Kidney capillary endothelial cell (primary cell): ENCODE measurements at places on chromosomes 2 and 18.
A peak's percentile ranks its signal among the peaks of the same experiment; 100 is the strongest.

- DNase-seq = no peak
Measured at GRCh38 chr2:36068086-36068485, 287.5 kb upstream of the CRIM1 start.

DNA sequence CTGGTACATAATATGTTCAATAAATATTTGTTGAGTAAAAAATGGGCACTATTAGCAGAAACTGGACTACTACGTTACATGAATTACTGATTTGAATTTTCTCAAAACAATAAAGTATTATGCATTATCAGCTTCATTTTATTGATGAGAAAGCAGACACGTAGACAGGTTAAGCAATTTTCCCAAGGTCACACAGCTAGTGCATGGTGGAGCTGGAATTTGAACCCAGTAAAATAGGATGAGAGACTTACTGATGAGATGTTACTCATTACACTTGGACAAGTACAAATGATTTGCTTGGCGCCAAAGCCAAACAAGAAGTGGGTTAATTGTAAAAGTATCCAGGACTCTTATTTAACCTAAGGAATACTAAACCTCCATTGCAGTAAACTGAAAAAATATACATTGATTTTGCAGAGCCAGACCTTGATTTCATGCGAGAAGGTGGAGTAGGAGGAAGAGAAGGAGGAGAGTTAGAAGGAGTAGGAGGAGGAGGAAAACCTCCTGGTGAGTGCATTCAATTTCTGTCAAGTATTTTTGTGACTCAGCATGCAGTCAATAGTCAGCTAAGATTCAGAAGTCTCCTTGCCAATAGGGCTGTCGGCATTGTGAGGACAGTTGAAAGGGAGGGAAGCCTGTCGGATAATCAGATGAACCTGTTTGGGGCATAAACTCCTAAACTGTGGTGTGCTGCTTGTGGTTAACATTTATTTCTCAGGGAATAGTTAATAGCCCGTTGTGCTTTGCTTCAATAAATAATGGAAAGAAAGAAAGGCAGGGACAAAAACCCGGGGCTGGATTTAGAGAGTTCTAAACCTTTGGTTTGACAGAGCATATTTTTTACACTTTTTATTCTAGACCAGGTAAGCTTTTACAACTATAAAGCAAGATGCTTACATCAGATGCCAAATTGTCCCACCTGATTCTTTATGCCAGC is 77.0 kb upstream of the TACR1 start:
- peak; percentile 65 for DNase-seq

DNA sequence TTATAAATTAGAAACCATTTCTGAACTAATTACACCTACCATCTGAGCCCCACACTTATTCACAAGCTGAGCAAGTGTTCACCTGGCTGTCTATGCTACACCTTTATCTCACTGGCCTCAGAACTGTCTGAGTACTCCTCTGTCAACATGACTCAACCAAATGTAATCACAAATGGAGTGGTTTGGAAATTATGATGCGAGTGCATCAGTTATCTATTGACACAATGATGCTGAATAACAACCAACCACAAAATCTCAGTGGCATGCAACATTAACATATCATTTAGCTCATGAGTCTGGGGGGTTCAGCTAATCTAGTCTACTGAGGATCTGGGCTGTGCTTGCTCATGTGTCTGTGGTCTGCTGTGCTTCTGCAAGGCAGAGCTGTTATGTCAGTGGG is 184.2 kb upstream of the NXPH2 start:
- no peak for DNase-seq

DNA sequence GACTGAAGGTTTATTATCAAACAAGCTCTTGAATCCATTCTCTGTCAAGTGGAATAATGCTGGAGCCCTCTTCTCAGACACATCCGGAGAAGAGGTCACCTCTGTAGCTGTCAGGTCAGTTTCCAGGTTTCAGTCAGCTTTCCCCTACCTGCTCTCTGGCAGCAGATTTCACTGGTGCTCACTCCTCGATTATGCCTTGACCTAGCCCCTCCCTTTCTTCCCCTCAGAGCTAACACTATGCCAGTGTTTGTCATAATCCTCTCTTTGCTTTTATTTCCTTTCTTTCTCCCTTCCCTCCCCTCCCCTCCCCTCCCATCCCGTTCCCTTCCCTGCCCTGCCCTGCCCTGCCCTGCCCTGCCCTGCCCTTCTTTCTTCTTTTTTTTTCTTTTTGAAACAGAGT is 22.5 kb upstream of the PLEKHM3 start:
- DNase-seq = no peak

GRCh38 chr2:240250985-240251847 is 110.8 kb upstream of the OTOS start:
- DNase-seq = peak; percentile 54

GRCh38 chr2:224999321-224999720 is 42.9 kb downstream of the DOCK10 start:
- DNase-seq = no peak

DNA sequence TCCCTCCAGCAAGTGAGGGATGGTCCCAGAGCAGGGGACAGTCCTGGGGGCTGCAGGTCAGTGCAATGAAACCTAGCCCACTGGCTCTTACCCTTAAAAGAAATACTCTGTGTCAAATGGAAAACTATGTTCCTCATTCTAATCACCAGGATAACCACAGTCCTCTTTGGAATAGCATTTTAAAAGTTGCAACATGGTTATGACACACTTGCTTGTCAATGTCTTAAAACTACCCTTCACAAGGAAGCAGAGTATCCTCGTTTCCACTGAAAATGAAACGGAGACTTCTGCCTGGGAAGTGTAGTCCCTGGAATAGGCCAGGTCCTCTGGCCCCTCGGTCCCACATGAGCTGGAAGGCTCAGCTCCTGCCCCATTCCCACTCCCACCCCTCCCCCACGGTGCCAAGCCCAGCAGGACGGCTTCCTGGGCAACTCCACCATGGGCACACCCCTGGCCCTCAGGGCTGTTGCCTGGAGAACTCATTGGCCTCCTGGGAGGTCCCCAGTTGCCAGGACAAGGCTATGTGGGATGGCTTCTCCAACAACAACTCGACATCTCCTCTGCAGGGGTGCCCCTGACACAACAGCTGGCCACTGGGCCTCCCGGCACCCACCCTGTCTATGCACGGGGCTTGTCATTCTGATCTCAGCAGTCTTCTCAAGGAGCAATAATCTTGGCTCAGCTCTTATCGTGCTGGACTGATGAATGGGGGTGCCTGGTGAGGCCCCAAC is 38.3 kb upstream of the ST3GAL5 start:
- no peak for DNase-seq

DNA sequence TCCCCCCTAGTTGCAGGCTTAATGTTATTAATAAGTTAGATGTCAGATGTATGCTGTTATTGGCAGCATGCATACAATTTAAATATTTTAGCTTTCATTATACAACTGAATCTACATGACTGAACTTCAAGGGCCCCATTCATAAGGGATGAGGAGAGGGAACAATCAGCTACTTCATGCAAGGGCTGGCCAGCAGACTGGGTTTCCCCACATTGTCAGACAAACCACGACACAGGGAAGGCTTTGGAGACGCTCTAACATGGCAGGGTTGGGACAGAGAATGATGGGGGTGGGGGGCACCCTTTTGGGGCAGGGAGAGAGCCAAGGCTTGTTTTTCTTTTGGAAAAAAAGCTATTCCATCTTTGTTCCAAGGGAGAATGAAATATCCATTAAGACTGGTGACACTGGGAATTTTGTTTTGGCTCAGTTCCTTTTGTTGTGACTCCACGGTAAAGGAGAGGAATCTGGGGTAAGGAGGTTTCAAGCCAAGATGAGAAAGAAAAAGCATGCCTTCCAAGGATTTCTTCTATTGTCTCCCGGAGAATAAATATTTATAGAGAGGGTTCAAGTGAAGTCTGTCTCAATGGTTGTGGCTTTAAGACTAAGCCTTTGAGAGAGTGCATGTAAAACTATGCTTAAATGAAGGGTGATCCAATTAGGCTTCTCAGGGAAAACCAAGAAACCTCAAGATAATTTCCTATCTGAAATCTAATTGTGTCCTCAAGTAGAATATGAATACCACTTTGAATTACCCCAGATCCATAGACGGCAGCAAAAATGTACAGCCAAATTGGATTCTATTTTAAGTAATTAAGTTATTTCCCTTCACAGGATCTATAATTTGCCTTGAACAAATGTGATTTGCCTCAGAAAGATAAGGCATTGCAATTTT is 5.4 kb downstream of the CXCR4 start:
- no peak for DNase-seq

- DNase-seq = peak; percentile 87
Measured at GRCh38 chr2:172402198-172402597, 25.2 kb upstream of the ITGA6 start.

DNA sequence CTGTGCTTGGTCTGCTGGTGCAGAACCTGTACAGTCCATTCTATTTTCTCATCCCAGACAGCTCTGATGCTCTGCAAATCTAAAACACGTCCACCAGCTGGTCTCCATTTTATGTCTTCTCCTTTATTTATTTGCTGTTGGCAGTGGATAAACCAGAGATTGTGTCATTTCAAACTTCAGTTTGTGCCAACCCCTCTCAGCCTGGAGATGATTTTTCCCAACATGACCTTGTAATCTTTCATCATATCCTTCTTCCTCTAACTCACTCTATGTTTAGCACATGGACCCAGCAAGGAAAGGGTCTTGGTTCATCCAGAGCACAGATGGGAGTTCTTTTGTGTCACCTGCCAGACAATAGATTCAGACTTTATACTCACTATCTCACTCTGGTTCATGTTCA is 273.2 kb downstream of the MTX2 start:
- no peak for DNase-seq

- no peak for DNase-seq
Measured at GRCh38 chr18:78576967-78577366, 402.7 kb upstream of the SALL3 start.

DNA sequence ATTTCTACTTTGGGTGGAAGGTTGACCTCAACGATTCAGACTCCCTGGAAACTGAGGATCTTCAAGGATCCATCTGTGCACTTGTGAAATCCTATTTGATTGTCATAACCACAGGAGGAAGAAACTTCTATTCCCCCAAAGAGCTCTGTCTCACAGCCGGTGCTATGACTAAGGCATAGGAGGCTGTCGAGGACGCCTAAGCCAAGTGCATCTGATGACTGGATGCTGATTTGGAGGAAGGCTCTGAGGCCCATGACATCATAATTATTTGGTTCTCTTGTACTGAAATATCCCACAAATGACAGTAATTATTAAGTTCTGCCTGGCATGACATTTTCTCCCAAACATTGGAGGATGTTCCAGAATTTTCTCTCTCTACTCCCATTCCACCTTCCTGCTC is 13.8 kb upstream of the KCNF1 start:
- no peak for DNase-seq

GRCh38 chr18:21316296-21316695 is 74.3 kb downstream of the GREB1L start:
- DNase-seq = no peak

GRCh38 chr2:160719116-160719515 is 225.5 kb upstream of the RBMS1 start:
- peak; percentile 33 for DNase-seq

GRCh38 chr18:269480-270095 is 1.7 kb upstream of the THOC1 start:
- no peak for DNase-seq

- DNase-seq = no peak
Measured at GRCh38 chr2:180890781-180891180, 89.6 kb upstream of the UBE2E3 start.

GRCh38 chr2:231429901-231430300 is 34.4 kb downstream of the NCL start:
- no peak for DNase-seq

- DNase-seq = no peak
Measured at GRCh38 chr2:219675221-219675620, 47.8 kb downstream of the SLC4A3 start.

- DNase-seq = peak; percentile 51
Measured at GRCh38 chr2:169933124-169933711, 106.0 kb downstream of the UBR3 start.

- peak; percentile 40 for DNase-seq
Measured at GRCh38 chr2:216404010-216404618, 8.2 kb upstream of the SMARCAL1 start.

GRCh38 chr2:226063704-226064440 is 664.4 kb downstream of the NYAP2 start:
- no peak for DNase-seq

- DNase-seq = peak; percentile 94
Measured at GRCh38 chr18:3794537-3795348, 344.8 kb downstream of the TGIF1 start.

DNA sequence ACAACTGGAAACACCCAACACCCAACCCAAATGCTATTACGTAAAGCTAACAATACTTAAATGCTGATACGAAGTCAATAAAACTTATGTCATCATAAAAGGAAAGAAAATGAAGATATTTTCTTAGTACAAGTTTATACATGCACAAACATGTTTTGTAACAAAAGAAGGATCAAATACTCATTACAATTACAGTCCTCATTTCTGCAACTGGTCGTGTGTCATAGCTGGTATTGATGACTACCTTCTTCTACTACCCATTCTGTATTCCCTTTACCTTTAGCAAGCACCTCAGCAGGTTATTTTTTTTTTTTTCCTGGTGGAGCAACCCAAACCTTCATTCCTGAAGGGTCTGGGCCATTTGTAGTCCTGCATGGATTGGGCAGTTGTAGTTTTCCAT is 1298.5 kb downstream of the SUCLG1 start:
- DNase-seq = no peak

- DNase-seq = no peak
Measured at GRCh38 chr2:207920721-207921120, 104.6 kb downstream of the PLEKHM3 start.

DNA sequence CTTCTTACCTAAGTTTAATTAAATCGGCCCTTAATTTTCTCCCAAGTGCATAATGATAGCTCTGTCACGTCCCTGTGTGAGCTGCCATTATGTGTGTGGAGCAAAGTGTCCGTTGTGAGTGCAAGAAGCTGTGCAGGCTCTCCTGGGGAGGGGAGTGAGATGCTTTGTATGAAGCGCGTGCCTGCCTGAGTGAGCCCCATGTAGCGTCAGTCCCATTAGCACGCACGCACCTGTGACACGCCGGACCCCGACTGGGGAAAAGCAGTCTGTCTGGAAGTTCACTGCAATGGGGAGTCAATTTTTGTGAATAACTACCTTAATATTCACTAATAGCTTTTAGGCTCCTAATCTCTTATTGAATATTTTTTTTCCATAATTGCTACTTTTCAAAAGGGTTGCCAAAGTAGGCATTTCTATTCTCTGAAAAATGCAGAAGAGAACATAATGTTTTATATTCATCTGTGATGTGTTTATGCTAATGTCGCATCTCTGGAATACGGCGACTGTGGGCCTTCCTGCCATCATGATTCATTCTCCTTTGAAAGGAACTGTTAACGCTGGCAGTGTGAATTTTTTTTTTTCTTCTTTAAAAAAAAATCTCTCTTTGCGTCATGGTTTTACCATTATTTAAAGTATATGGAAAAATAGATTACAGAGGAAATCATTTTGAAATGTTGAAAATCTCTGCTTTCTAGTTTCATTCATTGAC is 157.7 kb downstream of the COL4A4 start:
- no peak for DNase-seq

DNA sequence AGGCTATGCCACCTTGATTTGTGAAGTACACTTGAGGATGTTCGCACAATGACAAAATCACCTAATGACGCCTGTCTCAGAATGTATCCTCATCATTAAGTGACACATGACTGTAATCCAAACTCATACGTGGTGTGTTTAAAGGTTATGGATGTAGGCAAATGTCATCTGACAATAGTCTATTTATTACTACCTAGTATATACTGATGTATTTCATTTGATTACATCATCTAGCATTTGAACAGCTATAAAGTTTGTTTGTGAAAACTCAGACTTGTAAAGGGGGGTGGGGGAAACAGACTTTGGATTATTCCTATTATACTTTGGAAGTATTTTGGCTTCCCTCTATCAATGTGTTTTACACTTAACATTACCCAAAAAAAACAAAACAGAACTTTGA is 129.9 kb downstream of the TANC1 start:
- no peak for DNase-seq

- DNase-seq = no peak
Measured at GRCh38 chr2:8877894-8878293, 40.5 kb upstream of the KIDINS220 start.
